ENCODE measurements at places on chromosomes 6 and 20. TPM values are rescaled to one million over a fixed set of nuclear protein-coding genes. Genes with fewer than 3 reads are reported as not detected.
A peak's percentile ranks its signal among the peaks of the same experiment; 100 is the strongest.

HSPA1B gene
- 257 TPM for total RNA-seq

ZKSCAN3 gene
- total RNA-seq, result 5.9 TPM

DNA sequence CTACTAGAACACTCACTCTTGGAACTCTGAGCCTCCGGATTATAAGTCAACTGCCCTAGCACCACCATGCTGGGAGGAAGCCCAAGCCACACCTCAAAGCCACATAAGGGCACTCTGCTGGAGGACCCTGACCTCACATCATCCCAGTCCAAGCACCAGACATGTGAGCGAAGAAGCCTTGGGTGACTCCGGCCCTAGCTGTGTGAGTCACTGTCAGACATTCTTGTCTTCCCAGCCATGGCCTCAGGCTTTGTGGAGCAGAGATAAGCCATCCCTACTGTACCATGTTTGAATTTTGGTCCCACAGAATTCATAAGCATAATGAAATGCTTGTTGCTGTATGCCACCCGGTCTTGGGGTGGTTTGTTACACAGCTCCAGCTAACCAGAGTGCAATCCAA lies 247.7 kb downstream of the SOD2 start:
- no peak overlapping the region for H3K27ac ChIP-seq
- no peaks in the 10 kb centered on the region for H3K36me3 ChIP-seq
- no peak overlapping the region for H3K4me3 ChIP-seq
- peaks cover 5% of the 10 kb centered on the region for H3K4me1 ChIP-seq
- DNase-seq, result no peak

- no peak overlapping the region for H3K4me3 ChIP-seq
- DNase-seq, result no peak
Observed at GRCh38 chr6:135372758-135373157, 124.8 kb downstream of the AHI1 start.

DNA sequence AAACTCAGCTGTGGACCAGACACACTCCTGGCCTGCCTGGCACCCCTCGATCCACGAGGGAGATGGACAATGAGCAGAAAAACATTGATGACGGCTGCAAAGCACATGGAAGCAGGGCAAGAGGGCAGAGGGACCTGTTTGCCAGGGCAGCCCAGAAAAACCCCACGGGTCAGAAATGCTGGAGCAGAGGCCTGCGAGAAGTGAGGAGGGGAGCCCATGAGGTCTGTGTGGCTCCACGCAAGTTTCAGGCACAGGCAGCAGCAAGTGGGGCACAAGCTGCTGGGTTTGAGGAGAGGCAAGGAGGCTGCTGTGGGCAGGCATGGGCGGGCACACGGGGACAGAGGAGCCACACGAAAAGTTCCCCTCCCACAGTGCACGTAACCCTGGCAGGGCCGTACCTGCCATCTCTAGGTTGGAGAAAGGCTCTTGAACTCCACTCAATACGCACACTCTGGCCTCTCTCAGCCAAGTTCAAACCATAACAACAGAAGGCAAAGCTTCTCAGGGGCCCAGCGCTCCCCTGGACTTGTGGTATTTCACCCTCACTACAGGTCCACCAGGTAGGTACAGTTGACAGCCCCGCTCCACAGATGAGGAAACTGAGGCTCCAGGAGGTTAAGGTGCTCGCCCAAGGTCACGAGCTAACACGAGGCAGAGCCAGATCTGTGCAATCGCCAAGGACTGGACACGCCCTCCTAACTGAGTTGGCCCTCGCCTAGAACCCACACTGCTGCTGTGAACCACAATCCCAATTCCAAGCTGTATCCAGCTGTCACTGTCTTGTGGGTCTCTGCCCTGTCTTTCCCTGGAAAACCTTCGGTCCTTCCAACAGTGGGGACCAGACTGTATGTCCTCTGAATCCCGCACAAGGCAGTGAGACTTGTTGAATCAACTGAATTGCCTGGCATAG lies 108.2 kb downstream of the NOL4L start:
- no peaks in the 10 kb centered on the region for H3K27me3 ChIP-seq
- DNase-seq, result no peak
- H3K36me3 ChIP-seq, result peaks cover 25% of the 10 kb centered on the region
- no peak overlapping the region for H3K27ac ChIP-seq

DNA sequence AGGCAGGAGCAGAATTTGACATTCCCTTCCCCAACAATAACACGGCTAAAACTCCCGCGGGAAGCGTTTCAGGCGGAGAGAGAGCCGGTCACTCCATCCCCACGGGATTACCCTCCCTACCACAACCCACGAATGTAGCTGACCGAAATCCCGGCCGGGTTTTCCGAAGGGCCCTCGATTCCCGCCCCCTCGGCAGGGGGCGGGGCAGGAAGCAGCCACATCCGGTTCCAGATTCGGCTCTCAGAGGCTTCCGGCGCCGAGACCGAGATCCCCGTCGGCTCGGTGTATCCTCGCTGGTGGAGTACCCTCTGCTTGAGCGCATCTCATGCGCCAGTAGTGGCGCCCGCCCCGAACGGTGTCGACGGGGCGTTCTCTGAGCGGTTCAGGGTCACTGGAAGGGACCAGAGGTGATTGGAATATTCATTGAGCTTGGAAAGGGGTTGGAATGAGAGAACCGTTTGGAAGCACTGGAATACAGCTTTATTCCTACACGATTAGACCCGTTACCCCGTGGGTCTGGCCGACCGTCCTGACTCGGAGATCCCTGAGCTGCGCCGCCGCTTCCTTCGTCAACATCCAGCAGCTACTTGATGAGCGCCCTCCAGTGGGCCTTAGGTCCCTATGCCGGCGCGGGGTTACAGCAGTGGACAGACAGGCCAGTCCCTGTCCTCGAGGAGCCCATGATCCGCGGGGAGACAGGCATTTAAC lies 649 bp upstream of the RGL2 start:
- H3K27ac ChIP-seq, result peak overlapping the region; percentile 83
- peaks cover 57% of the 10 kb centered on the region for H3K36me3 ChIP-seq
- DNase-seq, result peak; percentile 95
- no peaks in the 10 kb centered on the region for H3K27me3 ChIP-seq

DNA sequence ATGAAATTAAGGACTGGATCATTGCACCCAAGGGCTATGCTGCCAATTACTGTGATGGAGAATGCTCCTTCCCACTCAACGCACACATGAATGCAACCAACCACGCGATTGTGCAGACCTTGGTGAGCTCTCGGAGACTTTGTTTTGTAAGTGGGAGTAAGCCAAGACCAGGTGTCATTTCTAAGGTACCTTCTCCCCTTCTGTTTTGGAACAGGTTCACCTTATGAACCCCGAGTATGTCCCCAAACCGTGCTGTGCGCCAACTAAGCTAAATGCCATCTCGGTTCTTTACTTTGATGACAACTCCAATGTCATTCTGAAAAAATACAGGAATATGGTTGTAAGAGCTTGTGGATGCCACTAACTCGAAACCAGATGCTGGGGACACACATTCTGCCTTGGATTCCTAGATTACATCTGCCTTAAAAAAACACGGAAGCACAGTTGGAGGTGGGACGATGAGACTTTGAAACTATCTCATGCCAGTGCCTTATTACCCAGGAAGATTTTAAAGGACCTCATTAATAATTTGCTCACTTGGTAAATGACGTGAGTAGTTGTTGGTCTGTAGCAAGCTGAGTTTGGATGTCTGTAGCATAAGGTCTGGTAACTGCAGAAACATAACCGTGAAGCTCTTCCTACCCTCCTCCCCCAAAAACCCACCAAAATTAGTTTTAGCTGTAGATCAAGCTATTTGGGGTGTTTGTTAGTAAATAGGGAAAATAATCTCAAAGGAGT lies 30.4 kb downstream of the TXNDC5 start:
- H3K4me1 ChIP-seq, result no peaks in the 10 kb centered on the region
- H3K27me3 ChIP-seq, result no peaks in the 10 kb centered on the region
- peaks cover 47% of the 10 kb centered on the region for H3K36me3 ChIP-seq
- no peak overlapping the region for H3K4me3 ChIP-seq
- DNase-seq, result no peak

- no peaks in the 10 kb centered on the region for H3K27me3 ChIP-seq
- no peak for DNase-seq
- H3K27ac ChIP-seq, result no peak overlapping the region
- H3K36me3 ChIP-seq, result peaks cover 27% of the 10 kb centered on the region
- peaks cover 7% of the 10 kb centered on the region for H3K4me1 ChIP-seq
Observed at GRCh38 chr6:87658516-87658915, 43.5 kb downstream of the AKIRIN2 start.

DNA sequence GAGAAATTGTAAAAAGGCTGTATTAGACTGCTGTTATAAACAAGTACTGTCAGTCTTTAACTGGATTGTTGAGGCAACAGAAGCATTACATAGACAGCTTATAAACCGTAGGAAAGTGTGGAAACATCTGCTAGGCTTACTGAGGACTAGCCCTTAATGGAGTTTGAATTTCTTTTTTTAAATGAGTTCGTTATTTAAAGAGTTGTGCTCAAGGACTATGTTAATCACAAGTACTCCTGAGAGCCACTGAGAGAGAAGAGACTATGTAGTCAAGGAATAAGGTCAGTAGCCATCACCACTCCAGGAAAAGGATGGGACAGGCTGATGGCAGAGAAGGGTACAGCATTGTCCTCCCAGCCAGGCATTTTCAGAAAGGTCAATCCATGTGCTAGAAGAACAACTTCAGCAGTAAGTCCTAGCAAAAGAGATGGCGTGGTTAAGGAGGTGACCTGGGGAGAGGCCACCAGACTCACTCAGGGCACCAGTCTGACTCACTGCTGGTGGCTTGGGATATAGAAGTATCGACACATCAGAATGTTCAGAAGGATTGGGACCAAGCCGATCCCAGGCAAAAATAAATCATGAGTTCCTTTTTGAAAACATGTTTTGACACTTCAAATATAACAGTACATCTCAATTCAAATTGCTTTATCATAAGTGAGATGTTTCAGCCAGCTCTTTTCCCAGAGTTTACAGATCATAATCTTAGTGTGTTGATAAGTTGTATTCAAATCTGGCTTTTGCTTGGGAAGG lies 6.4 kb downstream of the RPS12 start:
- DNase-seq, result no peak
- peaks cover 42% of the 10 kb centered on the region for H3K36me3 ChIP-seq
- H3K27me3 ChIP-seq, result no peaks in the 10 kb centered on the region
- no peak overlapping the region for H3K4me3 ChIP-seq

GRCh38 chr6:31075528-31075927 lies 36.8 kb downstream of the C6orf15 start:
- no peaks in the 10 kb centered on the region for H3K27me3 ChIP-seq
- peaks cover 29% of the 10 kb centered on the region for H3K4me1 ChIP-seq
- no peak for DNase-seq
- no peaks in the 10 kb centered on the region for H3K36me3 ChIP-seq
- H3K4me3 ChIP-seq, result no peak overlapping the region

- no peaks in the 10 kb centered on the region for H3K4me1 ChIP-seq
- no peak for DNase-seq
- H3K27ac ChIP-seq, result no peak overlapping the region
- peaks cover 41% of the 10 kb centered on the region for H3K27me3 ChIP-seq
- no peak overlapping the region for H3K4me3 ChIP-seq
Observed at GRCh38 chr6:43284991-43285781, 12.9 kb upstream of the SLC22A7 start.

All from SJSA1 (cell line).